ENCODE measurements at places on chromosomes 5 and 9. TPM values are rescaled to one million over a fixed set of nuclear protein-coding genes. Genes with fewer than 3 reads are reported as not detected.

DNA sequence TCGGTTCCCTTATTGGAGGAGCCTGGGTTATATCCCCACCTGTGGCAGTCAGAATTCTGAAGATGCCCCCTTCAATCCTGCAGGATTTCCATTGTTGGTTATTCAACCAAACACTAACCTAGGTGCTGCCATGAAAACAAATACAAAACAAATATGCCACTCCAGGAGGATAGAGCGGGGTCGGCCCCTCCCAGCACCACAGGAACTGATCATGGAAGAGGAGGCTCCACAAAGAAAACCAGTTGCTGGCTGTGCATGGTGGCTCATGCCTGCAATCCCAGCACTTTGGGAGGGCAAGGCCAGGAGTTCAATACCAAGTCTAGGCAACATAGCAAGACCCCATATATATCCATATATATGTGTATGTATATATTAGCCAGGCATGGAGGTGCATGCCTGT, 13.2 kb upstream of the ADGRD2 start:
- DNase-seq: no peak

DNA sequence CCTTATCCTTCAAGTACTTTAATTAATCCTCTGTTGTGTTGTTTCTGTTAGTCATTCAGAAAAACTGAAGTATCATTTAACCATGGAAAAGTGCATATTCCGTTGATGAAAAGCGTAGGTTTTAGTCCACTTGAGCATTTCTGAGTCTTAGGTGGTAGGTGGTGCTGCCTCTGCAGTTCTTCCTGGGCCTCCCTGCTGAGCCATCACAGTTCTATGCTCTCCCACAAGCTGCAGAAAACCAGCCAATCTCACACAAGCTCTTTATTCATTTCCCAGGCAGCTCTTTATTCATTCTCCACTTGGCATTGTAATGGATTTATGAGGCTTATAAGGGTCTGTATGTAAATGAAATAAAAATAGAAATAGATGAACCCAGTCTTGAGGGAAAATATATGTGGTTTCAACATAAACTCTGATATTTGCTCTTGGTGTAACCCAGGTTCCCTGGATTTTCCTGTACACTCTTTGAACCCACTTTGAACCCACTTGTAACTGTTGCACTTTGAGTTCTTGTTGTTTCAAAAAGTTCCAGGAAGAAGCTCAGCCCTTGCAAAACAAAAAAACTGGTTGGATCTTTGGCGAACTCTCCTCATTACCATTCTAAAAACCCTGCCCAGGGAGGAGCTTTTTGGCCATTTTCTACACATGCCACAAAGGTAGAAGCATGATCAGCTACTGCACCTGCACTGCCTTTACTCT, 56.0 kb downstream of the ZNF510 start:
- DNase-seq: no peak

DNA sequence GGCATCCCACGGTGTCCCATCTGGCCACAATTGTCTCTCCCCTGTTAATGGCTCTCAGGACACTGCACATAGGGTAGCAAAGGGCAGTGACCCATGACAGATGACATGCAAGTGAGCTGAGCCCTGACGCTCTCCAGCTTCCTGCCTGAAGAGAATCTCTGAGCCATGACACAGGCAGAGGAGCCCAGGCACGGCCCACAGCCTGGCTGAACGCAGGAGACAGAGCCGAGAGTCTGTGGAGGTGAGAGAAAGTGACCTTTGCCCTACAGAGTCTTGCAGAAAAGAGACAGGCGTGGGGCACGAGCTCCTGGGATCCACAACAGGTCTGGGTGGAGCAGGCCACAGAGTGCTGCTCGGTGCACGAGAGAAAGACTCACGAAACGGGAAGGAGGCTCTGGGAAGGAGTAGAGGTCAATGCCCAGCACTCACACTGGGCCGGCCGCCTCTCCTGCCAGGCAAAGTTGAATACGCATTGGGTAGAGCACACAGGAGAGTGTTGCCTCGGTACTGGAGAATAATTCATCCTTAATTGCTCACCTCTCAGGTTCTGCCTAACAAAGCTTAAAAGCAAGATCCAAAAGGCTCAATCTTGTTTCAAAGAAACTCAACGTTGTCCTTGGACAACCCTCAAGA, 90.3 kb downstream of the MRPL36 start:
- DNase-seq: no peak

DNA sequence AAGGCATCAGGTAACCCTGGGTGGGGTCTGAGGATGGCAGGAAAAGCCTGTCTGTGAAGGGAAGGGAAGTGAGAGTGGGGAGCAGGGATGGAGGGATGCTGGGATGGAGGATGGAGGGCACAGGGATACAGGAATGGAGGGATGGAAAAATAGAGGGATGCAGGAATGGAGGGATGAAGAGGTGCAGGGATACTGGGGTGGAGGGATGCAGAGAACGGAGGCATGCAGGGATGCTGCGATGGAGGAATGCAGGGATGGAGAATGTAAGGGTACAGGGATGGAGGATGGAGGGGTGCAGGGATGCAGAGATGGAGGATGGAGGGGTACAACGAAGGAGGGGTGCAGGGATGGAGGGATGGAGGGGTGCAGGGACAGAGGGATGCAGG, 9.1 kb downstream of the PTGES2 start:
- DNase-seq: no peak

GRCh38 chr5:40291338-40291737, 388.4 kb upstream of the PTGER4 start:
- no peak for DNase-seq

DNA sequence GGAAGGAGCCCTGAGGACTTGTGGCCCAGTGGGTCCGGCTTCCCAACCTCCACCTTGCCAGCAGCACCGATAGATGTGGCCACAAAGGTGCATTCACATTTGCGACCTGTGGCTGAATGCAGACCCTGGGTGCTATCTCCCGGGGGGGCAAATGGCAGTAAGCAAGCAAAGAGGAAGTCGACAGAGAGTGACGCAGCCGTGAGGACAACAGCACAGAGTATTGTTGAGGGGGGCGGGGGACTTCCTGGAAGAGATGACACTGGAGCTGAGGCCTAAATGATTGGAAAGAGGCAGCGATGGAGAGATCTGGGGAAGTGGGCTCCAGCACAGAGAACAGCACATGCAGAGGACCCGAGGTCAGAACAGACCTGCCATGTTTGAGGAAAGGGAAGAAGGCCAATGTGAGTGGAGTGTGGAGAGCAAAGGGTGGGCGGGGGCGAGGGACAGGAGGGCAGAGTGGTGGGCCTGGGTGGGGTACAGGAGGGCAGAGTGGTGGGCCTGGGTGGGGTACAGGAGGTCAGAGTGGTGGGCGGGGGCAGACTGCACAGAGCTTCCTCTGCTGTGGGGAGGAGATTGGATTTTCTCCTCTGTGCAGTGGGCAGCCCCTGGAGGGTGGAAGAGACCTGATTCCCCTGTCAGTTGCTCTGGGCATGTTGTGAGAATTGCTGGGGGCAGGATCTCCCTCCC, 42.6 kb downstream of the ADAMTS2 start:
- DNase-seq: no peak

DNA sequence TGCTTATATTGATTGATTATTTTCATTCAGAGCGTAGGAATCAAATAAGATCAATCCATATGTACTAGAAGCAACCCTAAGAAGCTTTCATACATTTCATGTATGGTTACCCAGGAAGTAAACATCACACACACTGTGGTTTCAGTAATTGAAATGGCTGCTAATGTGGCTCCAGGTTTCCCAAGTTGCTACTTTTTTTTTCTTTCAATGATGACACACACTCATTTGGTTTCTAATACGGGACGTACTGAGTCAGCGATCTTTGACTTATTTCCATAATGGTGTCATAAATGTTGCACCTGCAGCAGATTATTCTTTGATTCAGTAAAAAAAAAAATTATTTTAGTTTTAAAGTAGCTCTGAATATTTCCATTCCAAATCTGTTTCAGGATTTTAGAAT, 248.6 kb downstream of the CTNND2 start:
- no peak for DNase-seq

- no peak for DNase-seq
Measured at GRCh38 chr9:114163517-114163951, 8.2 kb downstream of the COL27A1 start.

Gene TLX3
- not detected for total RNA-seq

Gene TAS2R1
- total RNA-seq: not detected

Gene ZNF618
- total RNA-seq: 0.75 TPM

Gene WDR38
- not detected for total RNA-seq

Gene HMCN2
- total RNA-seq: not detected

Gene PDE6A
- not detected for total RNA-seq

Measured in activated naive CD8-positive, alpha-beta T cell treated with anti-CD3 and anti-CD28 coated beads, Interleukin-2, amount 10 ng/mL, durations not matched to agents 7 days and 5 days (primary cell).